ENCODE measurements at places on chromosomes 1 and 21.

GRCh38 chr1:159077120-159077961 is 775 bp upstream of the AIM2 start:
- DNase-seq = peak; percentile 30

DNA sequence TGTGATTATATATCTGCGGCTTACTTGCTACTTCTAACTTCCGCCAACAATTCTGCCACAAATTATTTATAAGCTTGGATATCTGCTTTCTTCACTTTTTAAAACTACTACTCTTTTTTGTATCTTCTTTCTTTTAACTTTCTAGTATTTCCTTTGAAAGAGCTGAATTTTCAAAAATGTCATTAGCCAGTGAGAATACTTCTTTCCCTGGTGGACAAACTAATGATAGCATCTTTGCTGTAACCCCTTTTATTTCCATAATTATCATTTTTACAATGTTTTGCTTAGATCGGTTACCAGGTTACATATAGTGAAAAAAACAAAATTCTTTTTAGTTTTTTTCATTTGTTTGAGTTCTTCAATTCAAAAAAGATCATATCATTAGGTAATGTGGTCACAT is 355.9 kb upstream of the ADGRL4 start:
- DNase-seq = no peak

DNA sequence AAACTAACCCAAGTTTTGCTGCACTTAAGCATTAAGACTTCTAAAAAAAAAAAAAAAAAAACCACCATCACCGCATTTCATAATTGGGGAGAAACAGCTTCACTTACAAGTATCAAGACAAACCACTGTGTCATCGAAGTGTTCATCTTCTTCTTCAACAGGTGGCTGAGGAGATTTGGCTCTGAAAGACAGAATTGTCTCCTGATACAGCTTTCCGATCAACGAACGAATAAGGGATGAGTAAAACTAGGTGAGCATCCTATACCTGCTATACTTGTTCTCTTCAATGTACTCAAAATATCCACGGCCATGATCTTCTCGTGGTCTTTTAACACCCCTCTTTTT is 2.0 kb downstream of the HNRNPU start:
- peak; percentile 77 for DNase-seq

GRCh38 chr1:30535595-30536325 is 187.6 kb downstream of the MATN1 start:
- DNase-seq = no peak

- no peak for DNase-seq
Observed at GRCh38 chr1:101325144-101325543, 88.3 kb downstream of the S1PR1 start.

DNA sequence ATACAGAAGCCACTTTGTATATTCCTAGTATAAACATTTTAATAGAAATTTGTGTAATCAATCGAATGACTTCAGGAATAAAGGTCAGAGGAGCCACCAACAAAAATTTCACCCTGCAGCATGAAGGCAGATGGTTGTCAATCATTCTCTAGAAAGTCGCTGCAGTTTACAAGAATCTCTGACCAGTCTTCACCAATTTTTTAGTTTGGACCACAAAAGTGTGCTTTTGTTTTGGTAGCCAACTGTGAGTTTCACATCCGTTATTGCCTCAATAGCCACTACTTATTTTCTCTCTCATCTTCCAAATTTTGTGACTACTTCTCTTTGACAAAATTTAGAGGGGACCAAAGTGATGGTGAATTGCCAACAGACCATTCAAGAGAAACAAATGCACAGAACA is 1155.6 kb downstream of the AMY1C start:
- no peak for DNase-seq

DNA sequence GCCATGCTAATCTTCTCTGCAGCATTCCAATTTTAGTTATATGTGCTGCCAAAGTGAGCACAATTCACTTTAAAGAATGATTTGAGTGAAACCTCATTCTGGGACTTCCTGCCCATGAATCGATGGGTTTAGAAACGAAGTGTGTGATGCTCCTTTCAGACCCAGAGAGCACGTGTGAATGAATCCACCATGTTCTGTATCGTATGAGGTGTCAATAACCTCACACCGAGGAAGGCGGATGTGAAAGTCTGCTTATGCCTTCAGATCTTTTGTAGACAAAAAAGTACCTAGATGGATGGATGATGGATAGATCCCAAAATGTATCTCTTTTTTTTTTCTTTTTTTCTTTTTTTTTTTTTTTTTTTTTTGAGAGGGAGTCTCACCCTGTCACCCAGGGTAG is 13.8 kb downstream of the UBASH3A start:
- DNase-seq = peak; percentile 80

DNA sequence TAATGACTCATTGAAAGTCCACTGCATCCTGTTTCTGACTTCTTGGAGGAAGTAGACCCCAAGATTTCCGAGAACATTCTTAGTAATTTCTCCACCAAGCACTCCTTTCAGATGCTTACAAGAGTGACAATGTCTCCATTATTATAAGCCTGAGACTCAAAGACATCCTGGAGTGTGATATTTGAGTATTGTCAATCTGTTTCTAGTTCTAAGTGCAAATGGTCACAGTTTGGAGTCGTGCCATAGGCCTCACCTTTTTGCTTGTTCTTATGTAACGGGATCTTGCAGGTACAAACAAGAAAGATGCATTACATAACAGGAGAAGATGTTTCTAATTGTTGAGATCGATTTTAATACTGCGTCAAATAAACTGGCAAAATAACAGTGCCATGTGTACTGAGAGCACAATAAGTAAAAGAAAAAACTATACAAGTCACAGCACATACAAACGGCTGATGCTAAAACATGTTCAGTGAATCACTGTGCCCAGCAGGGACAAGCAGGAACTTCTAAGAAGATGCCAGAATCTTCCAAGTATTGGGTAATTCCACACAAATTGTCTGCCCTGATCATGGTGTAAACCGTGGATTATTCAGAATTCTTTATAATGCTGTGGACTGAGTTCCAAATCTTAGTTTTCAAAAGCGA is 54.1 kb downstream of the CD2 start:
- peak; percentile 53 for DNase-seq

- DNase-seq = no peak
Observed at GRCh38 chr1:1959840-1960479, 40.9 kb upstream of the TMEM52 start.

DNA sequence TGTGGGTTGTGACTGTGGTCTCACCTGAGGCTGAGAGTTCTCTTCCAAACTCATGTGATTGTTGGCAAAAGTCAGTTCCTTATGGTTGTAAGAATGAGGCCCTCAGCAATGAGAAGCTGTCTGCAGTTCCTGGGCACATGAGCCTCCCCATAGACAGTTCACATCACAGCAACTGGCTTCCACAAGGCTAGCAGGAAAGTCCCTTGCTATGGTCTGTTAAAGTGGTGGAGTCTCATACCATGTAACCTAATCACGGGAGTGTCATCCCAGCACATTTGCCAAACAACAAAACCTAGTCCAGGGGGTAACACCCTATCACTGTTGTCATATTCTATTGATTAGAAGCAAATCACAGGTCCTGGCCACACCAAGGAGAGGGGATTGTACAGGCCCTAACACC is 163.8 kb downstream of the BACH1 start:
- DNase-seq = no peak

DNA sequence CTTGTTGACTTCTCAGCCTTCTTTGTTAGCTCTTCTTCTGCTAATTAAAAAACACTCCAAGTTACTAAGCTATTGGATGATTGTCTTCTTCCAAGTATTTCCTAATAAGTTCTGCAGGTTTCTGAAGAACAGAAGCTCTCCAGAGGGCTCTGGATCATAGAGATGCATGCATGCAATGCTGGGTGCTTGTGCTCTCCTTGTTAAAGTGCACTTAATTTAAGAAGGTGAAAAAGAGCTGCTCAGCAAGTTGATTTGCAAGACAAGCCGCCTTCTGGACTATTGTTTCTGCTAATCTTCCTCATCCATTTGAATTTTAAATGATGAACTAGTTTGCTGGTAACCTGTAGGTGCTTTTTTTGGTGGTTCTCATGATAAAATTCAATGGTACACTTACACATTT is 16.1 kb downstream of the RRP15 start:
- no peak for DNase-seq
